ENCODE measurements at places on chromosomes 5 and 9.

DNA sequence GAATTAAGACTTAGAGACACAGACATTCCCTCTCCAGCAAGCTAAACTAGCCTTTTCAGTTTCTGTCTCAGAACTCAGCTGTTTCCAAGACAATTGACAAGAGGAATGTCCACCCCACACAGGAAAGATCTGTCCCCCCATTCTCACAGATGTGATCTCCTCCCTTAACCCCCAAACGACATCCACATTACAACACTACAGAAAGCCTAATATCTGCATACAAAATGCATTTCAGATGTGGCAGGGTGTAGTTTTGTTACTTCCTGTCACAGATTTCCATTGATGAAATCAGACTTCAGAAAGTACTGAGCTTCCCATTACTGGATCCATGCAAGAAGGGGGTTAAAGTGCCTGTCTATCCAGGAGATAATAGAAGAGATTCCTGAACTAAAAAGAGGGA is 2.9 kb upstream of the ARSI start:
- DNase-seq = no peak

- DNase-seq = no peak
Measured at GRCh38 chr5:171762021-171762608, 23.5 kb upstream of the SMIM23 start.

- DNase-seq = no peak
Measured at GRCh38 chr9:80648336-80648735, 1041.0 kb downstream of the TLE1 start.

GRCh38 chr9:24545285-24545684 is 412 bp downstream of the IZUMO3 start:
- DNase-seq = no peak

DNA sequence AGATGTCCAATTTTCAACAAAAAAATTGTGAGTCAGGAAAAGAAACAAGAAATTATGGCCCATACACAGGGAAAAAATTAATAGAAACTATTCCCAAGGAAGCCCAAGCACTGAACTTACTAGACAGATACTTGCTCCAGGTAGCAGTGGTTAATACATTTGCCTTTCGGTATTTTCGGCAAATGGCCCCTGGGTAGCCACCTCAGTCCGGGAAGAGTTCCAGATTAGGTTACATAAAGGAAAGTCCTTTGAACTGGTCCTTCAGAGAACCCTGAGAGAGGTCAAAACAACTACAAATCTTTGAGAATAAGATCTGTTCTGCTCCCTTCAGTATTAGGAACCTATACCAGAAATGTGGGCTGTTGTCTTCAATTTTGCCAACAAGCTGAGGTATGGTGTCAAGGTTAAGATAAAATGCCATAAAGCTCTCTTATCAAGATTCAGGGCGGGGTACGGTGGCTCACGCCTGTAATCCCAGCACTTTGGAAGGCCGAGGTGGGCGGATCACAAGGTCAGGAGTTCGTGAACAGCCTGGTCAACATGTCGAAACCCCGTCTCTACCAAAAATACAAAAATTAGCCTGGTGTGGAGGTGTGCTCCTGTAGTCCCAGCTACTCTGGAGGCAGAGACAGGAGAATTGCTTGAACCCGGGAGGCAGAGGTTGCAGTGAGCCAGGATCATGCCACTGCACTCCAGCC is 343.4 kb downstream of the CWC27 start:
- no peak for DNase-seq

GRCh38 chr5:72529383-72529782 is 22.2 kb upstream of the ZNF366 start:
- no peak for DNase-seq

DNA sequence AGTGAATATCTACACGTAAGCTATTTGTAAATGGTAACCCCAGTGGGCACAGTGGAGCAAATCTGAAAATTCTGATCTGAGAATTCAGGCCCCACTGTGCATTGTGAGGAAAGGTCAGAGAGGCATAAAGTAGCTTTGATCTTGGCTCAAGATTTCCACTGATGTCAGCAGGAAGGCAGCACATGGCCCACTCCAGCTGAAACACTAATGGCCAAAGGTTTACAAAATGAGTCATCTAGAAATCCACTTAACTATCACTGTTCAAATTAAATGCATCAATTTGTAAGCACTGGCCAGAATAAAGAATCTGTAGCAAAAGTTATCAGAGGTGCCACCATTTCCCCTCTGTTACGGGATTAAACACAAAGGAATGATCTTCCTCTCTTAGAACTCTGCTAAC is 191.6 kb downstream of the C9orf152 start:
- DNase-seq = no peak

GRCh38 chr5:166963596-166963995 is 1327.8 kb upstream of the WWC1 start:
- no peak for DNase-seq

DNA sequence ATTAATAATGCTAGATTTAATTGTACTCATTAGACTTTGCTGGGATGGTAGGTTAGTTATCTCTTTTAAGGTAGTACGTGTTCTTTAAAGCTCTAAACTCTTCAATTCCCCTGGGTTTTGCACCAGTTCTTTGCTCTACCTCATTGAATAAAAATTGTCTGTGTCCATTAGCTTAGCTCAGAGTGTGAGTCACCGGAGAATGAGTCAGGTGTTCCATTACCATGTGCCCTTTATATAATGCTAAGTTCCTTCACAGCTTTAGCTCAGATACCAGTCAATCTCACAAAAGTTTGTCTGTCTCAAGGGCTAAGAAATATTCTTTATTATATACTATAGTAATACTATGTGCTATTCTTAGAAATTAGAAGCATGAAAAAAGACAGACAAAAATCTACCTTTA is 339.4 kb downstream of the PRELID2 start:
- DNase-seq = no peak

DNA sequence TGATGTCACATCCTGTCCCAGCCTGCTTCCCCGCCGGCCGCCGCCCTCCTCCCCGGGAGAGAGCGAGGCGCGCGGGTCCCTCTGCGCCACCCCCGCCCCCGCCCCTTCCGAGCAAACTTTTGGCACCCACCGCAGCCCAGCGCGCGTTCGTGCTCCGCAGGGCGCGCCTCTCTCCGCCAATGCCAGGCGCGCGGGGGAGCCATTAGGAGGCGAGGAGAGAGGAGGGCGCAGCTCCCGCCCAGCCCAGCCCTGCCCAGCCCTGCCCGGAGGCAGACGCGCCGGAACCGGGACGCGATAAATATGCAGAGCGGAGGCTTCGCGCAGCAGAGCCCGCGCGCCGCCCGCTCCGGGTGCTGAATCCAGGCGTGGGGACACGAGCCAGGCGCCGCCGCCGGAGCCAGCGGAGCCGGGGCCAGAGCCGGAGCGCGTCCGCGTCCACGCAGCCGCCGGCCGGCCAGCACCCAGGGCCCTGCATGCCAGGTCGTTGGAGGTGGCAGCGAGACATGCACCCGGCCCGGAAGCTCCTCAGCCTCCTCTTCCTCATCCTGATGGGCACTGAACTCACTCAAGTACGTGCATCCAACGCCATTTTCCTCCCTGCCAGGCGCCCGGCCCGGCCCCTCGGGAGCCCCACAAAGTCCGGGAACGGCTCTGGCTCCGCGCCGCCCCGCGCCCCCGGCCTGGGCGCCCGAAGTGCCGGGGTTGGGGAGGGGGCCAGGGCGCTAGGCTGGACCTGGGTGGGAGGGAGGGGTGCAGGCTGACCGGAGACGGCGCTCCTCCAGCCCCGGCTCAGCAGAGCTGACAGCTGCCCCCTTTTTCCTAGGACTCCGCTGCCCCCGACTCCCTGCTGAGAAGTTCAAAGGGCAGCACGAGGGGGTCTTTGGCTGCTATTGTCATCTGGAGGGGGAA is 12.0 kb upstream of the OLFM1 start:
- DNase-seq = no peak

DNA sequence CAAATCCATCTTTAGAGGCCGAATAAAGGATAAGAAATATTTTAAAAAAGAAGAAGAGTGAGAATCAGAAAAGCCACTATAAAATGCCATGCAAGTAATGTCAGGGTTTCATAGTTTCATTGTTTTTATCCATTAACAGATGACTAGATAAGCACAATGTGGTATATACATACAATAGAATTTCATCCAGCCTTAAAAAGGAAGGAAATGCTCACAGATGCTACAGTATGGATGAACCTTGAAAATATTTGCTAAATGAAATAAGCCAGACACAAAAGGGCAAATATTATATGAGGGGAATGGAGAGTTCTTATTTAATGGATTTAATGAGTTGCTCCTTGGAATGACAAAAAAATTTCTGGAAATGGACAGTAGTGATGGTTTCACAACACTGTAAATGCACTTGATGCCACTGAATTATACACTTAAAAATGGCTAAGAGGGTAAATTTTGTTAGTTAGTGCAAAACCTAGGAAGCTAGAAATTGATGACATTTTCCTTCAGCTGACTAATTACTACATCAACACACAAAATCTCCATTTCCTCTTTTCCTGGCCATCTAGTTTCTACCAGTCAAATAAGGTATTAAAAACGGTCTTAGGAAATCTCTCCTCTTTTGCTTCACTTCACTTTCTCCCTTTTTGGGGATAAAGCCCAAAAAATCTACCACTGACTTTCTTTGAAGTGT is 86.6 kb downstream of the GNA14 start:
- DNase-seq = no peak

GRCh38 chr5:147586221-147586620 is 76.4 kb upstream of the DPYSL3 start:
- DNase-seq = no peak

GRCh38 chr5:14313986-14314690 is 171.0 kb downstream of the TRIO start:
- no peak for DNase-seq

GRCh38 chr9:133944746-133945135 is 47.4 kb downstream of the VAV2 start:
- DNase-seq = no peak

DNA sequence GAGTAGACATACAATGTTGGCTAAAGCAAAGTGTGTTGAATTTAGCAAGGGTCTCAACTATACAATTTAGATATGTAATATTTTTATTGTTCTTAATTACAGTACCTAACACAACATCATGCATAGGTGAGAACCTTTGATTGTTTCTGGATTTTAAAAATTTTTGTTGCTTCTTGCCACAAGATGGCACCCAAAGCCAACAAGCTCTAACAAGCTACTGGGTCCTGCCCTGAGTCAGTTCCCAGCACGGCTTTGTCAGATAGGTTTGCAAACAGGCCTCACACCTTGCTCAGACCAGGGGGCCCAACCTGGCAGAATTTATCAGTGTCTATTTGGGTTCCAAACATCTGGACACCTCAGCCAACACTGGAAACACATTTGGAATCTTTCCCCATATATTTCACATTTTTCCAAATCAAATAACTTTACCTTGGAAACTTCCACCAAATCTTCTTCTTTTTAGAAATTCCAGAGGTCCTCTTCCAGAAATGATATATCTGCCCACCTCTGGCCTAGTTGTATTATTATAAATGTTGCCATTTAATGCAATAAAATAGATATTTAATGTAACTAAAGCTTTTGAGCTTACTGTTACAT is 49.5 kb upstream of the EGFLAM start:
- DNase-seq = no peak

- DNase-seq = no peak
Measured at GRCh38 chr5:176881816-176882566, 17.2 kb downstream of the HK3 start.

DNA sequence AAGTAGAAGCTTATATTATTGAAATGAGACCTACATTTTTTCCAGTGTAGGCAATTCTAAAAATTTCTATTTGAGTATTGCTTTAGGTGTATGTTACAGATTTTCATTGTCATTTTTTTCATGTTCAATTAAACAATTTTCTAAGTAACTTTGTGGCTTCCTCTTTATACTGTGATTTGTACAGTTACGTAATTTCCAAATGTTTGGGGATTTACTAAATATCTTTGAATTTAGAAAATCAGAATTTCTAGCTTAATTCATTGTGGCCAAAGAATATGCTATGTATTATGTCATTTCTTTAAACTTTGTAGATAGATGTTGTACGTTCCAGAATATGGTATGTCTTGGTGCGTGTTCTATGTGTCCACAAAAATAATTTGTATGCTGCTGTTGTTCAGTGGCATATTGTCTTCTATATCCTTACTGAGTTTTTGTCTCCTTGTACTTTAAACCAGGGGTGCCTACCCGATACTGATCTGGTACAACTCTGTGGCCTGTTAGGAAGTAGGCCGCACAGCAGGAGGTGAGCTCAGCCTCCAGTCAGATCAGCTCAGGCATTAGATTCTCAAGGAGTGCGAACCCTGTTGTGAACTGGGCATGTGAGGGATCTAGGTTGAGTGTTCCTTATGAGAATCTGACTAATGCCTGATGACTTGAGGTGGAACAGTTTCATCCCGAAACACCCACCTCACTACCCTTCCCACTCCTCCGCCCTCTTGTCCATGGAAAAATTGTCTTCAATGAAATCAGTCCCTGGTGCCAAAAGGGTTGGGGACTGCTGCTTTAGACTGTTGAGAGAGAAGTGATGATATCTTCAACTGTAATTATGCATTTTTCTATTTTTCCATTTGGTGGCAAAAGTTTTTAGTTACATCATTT is 63.5 kb downstream of the UBE2R2 start:
- DNase-seq = no peak

DNA sequence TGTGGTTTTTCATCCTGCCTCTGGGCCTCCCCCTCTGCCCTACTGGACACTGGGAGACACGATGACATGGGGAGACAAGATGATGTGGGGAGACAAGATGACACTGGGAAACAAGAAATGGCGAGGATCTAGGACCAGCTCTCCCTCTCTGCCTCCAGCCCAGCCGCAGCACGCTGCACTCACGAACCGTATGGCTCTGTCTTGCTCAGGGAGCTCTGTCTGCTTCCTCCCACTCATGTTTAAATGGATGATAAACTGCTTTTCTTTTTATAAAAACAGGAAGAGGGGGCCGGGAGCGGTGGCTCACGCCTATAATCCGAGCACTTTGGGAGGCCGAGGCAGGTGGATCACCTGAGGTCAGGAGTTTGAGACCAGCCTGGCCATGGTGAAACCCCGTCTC is 73.7 kb downstream of the SPATA31D1 start:
- no peak for DNase-seq

DNA sequence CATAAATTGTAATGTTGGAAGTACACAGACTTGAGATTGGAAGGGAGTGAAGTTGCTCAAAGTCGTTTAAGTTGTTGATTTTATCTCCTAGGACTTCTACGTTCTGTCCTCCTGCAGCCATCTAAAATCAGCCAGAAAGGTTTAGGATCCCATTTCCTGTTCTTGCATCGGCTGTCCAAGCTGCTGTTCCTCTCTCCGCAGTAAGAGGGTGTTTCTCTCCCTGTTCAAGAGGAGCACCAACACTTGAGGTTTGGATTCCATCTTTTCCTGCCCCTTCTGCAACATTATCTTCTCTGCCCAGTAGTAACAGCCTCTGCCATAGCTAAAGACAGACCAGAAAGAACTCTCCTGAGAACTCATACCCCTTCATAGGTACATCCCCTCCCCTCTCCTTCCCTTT is 373.4 kb downstream of the GADD45G start:
- DNase-seq = no peak

DNA sequence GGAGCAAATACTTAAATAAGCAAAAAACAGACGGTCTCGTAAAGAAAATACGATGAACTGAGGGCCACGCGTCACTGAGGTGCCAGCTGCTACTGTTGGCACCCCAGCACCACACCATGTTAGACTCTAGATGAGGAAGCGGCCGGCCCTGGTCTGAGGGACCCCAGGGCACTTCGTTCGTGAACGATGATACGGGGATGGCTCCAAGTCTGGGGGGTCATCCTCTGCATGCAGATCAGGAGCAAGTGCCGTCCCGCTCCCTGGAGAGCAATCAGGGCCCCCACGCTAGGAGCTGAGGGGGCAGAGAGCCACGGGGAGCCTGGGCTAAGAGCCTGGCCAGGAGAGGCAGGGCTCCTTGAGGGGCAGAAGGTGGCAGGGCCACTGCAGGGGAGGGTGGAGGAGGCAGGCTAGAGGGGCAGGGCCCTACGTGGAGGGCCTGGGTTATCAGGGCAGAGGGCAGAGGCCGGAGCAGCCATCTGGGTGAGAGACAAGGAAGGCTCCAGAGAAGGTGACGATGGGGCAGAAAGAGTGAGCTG is 24.1 kb downstream of the SARDH start:
- DNase-seq = no peak
